ENCODE measurements at places on chromosomes 7 and 10.

DNA sequence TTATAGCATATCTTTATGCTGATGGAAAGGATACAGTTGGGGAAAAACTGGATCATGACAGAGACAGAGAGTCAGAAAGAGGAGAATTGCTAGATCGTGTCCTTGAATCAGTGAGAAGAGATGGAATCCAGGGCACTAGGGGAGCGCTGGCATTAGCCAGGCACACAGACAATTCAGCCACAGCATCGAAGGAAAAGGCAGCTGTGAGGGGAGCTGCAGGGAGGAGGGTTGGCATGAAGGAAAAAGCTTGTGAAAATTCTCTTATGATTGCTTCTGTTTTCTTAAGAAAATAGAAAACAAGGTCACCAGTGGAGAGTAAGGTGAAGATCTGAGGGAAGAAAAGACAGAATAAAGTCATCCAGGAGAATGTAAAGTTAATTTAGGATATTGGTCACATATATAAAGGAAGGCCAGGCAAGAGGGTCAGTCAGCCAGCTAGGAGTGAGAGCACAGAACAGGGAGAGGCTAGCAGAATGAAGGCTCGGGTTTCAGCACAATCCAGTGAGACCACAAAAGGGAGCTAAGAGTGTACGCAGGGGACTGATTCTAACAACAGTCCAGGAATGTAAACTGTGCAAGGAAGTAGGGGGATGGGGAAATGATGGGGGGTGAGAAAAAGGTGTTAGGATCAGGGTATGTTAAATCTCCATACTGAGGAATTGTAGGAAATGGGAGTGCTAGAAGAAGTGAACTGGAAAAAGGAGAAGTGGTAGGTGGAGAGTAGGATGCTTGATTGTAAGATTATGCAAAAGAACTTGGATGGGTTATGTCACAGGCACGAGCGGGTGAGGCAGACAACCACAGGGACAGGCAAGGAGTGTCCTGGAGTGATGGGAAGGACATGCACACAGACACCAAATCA, 112.0 kb downstream of the RNF32 start:
- DNase-seq = no peak

- peak; percentile 7 for DNase-seq
Observed at GRCh38 chr10:97798958-97799610, 27.3 kb upstream of the SFRP5 start.

GRCh38 chr7:2499719-2500430, 19.7 kb upstream of the LFNG start:
- DNase-seq = no peak

GRCh38 chr10:18340496-18341051, 200.3 kb downstream of the CACNB2 start:
- DNase-seq = peak; percentile 28

DNA sequence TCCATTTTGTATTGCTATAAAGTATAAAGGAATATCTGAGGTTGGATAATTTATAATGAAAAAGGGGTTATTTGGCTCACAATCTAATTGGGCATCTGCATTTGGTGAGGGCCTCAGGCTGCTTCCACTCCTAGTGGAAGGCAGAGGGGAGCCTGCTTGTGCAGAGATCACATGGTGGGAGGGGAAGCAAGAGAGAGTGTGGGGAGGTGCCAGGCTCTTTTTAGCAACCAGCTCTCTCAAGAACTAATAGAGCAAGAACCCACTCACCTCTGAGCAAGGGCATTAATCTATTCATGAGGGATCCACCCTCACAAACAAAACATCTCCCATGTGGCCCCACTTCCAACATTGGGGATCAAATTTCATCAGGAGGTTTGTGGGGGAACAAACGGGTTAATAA, 64.6 kb downstream of the OGDH start:
- no peak for DNase-seq

DNA sequence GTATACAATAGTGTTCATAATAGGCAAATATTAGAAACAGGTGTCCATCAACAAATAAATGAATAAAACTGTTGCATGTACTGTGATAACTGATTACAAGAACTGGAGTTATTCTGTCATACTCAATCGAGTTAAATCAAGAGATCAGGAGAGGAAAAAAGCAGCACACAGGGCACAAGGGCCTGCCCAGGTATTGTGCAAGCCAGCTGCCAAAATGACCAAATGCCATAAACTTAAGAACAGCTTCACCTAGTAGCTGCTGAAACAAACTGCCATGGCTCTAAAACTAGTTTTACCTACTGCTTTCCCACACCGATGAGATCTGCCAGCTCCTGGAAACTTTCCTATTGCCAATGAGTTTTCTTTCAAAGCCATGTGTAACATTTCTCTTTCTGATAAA, 12.2 kb downstream of the GSAP start:
- no peak for DNase-seq

GRCh38 chr7:155351120-155351870, 53.6 kb downstream of the INSIG1 start:
- DNase-seq = no peak

GRCh38 chr10:4176500-4177281, 391.7 kb upstream of the KLF6 start:
- no peak for DNase-seq

- DNase-seq = peak; percentile 98
Observed at GRCh38 chr10:3486346-3487065, 298.5 kb downstream of the KLF6 start.

DNA sequence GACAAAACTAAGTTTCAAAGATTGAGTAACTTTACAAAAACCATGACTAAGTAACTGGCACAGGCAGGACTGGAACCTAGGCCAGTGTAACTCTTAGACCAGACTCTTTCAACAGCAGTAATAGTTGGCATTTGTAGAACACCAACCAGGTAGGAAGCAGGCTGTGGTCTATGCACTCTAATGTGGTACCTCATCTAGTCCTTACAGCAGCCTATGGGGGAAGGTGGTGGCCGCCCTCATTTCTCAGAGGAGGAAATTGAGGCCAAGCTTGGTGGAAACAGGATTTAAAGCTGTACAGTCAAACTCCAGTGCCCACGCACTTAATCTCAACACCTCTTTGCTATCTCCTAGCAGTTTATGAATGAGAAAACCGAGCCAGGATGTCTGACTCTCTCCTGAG, 165.4 kb upstream of the LRGUK start:
- no peak for DNase-seq

DNA sequence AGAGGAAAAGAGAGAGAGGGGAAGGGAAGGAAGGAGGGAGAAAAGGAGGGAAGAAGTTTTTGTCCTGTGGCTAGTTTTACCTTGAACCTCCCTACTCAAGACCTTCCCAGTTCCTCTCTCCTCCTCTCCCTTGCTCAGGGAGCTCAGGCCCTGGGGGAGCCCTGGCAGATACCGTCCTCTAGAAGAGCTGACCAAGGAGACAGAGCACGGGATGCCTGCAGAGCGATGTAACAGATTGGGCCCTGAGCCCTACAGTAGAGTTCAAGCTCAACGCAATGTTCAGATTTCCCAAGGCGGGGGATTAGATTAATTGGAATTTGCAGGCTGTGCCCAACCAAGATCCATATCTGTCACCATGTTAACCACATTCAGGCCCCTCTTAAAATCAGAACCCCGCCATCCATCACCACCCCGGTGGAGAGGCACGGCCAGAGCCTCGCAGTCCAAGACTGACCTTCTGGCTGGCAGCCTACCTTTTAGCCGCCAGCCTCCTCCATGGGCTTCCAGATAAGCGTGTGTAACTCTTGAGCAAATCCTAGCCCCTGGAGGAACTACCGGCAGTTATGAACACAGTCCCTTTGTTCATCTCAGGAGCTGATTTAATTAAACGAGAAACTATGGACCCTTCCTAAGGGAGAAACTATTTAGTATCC, 70.6 kb downstream of the KCNMA1 start:
- DNase-seq = no peak

GRCh38 chr7:127838816-127839415, 186.9 kb downstream of the SND1 start:
- peak; percentile 19 for DNase-seq

- peak; percentile 61 for DNase-seq
Observed at GRCh38 chr7:27277628-27278027, 35.0 kb downstream of the EVX1 start.

GRCh38 chr10:118746246-118746645, 8.5 kb downstream of the CACUL1 start:
- DNase-seq = no peak

- DNase-seq = no peak
Observed at GRCh38 chr7:121499624-121500023, 103.5 kb upstream of the FAM3C start.

GRCh38 chr10:80530816-80531215, 6.9 kb upstream of the SH2D4B start:
- no peak for DNase-seq

DNA sequence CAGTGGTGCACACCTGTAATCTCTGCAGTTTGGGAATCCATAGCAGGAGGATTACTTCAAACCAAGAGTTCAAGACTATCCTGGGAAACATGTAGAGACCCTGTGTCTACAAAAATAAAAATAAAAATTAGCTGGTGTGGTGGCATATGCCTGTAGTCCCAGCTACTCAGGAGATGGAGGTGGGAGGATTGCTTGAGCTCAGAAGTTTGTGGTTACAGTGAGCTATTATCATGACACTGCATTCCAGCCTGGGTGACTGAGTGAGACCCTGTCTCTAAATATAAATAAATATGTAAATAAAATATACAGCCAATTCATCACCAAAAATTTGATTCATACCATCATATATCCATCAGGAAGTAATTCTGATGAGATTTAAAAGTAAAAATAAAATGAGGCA, 60.9 kb downstream of the ANKRD7 start:
- DNase-seq = no peak

- no peak for DNase-seq
Observed at GRCh38 chr7:113752289-113752688, 166.5 kb downstream of the PPP1R3A start.
